ENCODE measurements at places on chromosomes 11 and 22.

- DNase-seq, result no peak
These were observed 8.5 kb upstream of the NUP50 start for GRCh38 chr22:45155050-45155840.

GRCh38 chr11:67652965-67653845 lies 2.7 kb upstream of the ACY3 start:
- no peak for DNase-seq

DNA sequence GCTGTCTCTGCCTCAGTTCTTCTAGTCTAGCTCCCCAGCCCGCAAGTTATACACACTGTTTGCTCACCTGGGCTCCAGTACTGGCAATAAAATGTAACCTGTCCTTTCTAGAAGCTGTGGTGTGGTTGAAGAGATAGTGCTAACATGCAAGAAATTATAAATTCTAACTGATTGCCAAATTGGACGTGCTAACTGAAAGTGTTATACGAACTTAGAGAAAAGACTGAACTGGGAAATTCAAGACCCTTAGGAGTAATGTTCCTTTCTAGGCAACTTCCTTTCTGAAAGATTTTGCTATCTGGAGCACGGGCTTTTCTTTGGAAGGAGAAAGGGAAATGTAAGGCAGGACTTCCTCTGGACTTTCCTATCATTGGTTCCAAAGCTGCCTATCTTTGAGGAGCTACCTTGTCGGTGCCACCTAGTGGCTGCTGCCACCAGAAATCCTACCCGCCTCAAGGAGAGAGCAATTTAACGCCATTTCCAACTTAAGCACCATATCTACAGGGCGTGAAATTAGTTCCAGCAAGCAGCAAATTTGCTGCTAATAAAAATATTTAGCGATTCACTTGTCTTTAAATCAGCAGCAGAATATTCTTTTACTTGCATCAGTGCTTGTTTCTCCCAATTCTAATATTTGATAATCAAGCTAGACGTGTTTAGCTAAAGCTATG lies 12.7 kb upstream of the TMEM218 start:
- peak; percentile 64 for DNase-seq

DNA sequence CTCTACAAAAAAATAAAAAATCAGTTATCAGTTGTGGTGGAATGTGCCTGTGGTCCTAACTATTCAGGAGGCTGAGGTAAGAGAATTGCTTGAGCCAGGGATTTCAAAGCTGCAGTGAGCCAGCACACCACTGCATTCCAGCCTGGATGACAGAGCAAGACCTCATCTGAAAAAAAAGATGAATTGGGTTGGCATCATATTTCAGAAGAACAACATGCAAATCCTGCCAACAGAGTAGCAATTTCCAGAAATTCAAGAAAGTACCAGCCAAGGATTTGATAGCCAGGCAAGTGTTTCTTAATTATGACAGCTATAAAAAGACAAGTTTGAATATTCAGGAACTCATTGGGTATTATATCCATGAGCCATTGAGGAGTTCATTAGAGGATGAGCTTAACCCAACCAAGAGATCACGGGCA lies 75.2 kb downstream of the USP47 start:
- DNase-seq, result peak; percentile 88

DNA sequence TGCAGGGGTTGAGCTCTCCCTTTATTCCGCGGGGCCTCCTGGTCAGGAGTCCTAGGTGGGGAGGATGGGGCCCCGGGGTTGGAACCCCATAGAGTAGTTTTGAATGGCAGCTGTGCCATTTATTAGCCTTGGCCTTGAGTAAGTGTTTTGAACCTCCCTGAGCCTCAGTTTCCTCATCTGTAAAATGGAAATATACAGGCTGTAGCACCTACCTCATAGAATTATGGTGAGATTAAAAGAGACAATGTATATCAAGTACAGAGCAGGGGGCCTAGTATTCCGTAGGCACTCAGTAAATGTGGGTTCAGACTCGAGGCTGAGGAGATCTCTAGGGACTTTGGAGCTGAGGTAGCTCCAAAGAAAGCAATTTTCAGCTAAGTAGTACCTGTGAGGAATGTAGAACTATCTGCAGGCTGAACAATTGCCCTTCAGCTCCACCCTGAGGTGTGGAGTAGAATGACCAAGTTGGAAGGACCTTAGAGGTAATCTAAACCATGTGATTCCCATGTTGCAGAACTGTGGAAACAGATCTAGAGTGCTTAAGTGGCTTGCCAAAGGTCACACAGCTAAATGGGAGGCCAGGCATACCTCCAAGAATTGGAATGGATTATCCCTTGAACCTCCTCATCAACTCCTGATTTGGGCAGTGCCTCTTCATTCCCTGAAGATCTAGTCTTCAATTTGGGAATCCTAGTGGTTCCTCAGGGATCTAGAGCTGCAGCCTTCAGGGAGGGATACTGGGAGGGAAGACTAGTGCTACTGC lies 682 bp downstream of the PGAP2 start:
- peak; percentile 46 for DNase-seq

DNA sequence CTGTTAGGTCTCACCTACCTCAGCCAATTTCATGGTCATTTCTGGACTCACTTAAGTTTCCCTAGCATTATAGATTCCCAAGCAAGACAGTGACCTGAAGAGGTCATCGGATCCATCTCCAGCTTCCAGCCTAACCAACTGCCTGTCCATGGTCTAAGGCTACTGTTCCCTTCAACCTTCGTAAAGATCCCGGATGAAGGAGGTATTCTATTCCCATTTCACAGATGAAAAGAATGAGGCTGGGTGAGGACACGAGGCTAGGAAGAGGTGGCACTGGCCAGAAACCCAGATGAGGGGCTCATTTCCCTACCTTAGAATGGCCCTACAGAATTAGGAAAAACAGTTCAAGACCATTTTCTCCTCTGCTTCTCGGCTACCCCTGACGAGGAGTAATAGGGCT lies 31.3 kb upstream of the DRD2 start:
- DNase-seq, result no peak

DNA sequence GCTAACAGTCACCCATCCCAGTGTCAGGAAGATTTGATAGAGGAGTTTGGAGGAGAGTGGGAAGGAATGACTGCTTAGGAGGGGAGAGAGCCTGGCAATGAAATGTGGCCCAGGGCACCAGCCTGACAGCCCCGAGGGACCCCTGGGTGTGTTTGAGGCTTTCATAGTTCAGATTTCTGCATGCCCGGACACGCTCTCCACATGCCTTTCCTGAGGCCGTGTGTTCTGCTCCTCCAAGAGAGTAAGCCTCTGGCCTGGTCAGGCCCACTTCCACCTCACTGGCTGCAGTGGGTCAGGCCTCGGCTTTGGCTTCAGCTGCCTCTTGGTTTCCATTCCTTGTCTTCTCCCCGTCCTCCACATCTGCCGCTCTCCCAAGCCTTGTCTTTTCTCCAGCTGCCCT lies 78.4 kb downstream of the C22orf31 start:
- no peak for DNase-seq

DNA sequence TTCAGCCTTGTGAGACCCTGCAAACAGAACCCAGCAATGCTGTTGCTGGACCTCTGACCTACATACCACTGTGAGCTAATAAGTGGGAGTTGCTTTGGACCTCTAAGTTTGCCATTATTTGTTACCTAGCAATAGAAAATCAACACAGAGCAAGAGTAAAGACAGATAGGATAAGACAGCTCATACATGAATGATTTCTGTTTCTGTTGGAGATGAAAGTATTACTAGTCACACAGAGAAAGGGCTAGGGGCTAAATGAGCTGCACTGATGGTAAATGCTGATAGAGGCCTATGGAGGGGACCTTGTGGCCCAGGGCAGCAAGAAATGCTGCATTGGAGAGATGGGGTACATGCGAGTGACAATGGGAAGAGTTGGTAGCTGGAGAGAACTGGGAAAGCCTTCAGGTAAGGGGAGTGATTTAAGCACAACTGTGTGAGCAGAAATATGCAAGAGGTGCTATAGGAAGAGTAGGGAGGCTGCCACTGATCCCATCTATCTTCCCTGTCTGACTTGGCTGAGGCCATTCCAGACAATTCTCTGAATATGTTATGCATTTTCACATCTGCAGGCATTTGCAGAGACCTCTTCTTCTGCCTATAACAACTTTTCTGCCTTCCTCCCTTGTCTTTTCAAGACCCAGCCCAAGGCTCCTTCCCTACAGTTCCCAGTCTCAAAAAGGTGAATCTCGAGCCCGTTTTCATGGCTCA lies 46.1 kb upstream of the SYN3 start:
- DNase-seq, result no peak

GRCh38 chr11:26901162-26901561 lies 92.8 kb upstream of the FIBIN start:
- peak; percentile 78 for DNase-seq

DNA sequence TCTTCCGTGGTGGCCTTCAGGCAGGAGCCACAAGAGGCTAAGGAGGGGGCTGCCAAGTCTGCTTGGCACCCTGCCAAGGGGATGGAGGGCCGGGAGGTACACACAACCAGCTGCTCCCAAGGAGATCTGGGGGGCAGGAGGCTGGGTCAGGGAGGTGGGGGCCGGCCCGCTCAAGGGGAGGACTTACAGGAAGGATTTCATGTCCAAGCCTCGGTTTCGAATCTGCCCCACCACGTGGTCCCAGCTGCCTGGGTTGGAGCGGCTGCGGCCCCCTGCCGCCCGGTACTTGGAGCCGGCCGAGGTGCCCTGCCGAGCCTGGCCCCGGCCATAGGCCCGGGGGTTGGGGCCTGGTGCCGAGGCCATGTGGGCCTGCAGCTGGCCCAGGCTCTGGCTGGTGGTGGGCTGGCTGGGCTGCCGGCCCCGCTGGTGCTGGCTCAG lies 33.5 kb downstream of the LRRC10B start:
- peak; percentile 1 for DNase-seq

GRCh38 chr11:124644426-124645280 lies 22.0 kb downstream of the TBRG1 start:
- DNase-seq, result peak; percentile 75

GRCh38 chr11:57162179-57162898 lies 19.4 kb upstream of the LRRC55 start:
- DNase-seq, result no peak

DNA sequence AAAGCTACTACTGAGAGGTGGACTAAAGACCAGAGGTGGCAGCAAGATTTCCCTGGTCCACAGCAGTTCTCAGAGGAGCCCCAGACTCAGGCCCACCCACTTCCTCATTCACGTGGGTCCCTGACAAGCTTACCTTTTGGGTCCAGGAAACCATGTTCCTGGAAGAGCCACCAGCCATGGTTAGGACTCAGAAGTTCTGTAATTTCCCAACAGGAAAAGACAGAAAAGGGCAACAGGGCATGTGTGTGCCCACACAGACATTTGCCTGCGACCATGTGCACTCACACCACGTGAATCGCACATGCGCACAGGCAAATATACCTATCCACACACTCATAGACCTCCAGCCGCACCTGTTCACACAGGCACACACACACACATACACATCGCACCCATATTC lies 42.9 kb downstream of the LRRC32 start:
- DNase-seq, result no peak

DNA sequence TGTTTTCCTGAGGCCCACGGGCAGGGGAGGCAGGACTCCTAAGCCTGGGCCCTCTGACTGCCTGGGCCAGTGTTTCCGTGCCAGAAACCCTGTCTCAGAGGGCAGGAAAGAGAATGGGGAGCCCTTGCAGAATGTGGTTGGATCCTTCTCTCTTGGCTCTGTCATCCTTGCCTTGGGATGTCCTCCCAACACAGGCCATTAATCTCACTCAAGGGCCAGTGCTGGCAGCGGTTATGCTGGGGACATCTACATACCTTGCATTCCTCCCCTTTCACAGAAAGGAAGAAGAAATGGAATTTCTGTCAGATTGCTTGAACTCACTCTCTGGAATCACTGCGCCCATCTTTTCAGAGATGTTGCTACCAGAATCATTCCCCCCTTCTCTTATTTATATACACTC lies 296.9 kb downstream of the KIRREL3 start:
- peak; percentile 63 for DNase-seq

GRCh38 chr11:114059984-114060391 lies 477 bp downstream of the ZBTB16 start:
- DNase-seq, result no peak

- DNase-seq, result no peak
These were observed 121.5 kb upstream of the NARS2 start for GRCh38 chr11:78696177-78696576.

DNA sequence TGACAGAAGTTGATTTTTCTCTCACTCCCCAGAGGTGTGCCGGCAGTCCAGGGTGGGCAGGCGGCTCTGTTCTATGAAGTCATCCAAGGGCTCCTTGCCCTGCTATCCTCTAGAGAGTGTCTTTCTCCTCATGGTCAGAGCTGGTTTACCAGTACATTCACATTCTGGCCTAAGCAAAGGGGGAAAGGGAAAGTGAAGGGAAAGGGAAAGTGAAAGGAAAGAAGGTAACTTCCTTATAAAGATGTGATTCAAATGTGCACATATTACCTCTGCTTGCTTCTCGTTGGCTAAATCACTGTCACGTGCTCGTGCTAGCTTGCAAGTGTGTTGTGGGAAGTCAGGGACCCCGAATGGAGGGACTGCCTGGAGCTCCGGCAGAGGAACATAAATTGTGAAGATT lies 2.9 kb upstream of the HTATIP2 start:
- peak; percentile 36 for DNase-seq

Measured in fibroblast of upper back skin (primary cell).